Spinal cord (tissue), 10 donors: ENCODE measurements at places on chromosomes 3 and 15. TPM values are rescaled to one million over a fixed set of nuclear protein-coding genes. Genes with fewer than 3 reads are reported as not detected.

The PEX5L gene
- 39.6 TPM for total RNA-seq

The C3orf70 gene
- 26.4 TPM for total RNA-seq

The EFHB gene
- 7.2 TPM for total RNA-seq

The IMPG2 gene
- 1.5 TPM for total RNA-seq

The SLC28A1 gene
- total RNA-seq = 0.22 TPM

The BHLHE40 gene
- 33.6 TPM for total RNA-seq

The EEF1AKMT4 gene
- 0.40 TPM for total RNA-seq

The RPL29 gene
- 1,251 TPM for total RNA-seq

The NR1I2 gene
- total RNA-seq = 0.69 TPM

The ITIH4 gene
- 11.2 TPM for total RNA-seq

The CPLX3 gene
- total RNA-seq = 0.11 TPM

The ADAM10 gene
- 108 TPM for total RNA-seq

The CHRNA3 gene
- total RNA-seq = 4.5 TPM

The NPAP1 gene
- 0.69 TPM for total RNA-seq

The WNT5A gene
- total RNA-seq = 25.0 TPM

The ZNF860 gene
- 2.7 TPM for total RNA-seq

The UBE3A gene
- total RNA-seq = 91.0 TPM

The GOLGA6A gene
- 0.28 TPM for total RNA-seq

The NDN gene
- 117 TPM for total RNA-seq

The SENP5 gene
- 41.8 TPM for total RNA-seq

The SLC7A14 gene
- 8.2 TPM for total RNA-seq

The PLSCR5 gene
- total RNA-seq = 2.9 TPM

The MUC20 gene
- 2.9 TPM for total RNA-seq

The DCUN1D1 gene
- total RNA-seq = 41.5 TPM

The LIPH gene
- total RNA-seq = 0.30 TPM

The TMCO5A gene
- total RNA-seq = not detected

The RTP3 gene
- total RNA-seq = not detected

The HDAC11 gene
- 18.9 TPM for total RNA-seq

The MEIS2 gene
- total RNA-seq = 40.1 TPM

The BUB1B gene
- total RNA-seq = 24.0 TPM

The FOXB1 gene
- 2.1 TPM for total RNA-seq

The RAB7A gene
- total RNA-seq = 79.1 TPM

The CCNB2 gene
- 15.5 TPM for total RNA-seq

The IL5RA gene
- total RNA-seq = 9.4 TPM

The DPH3 gene
- total RNA-seq = 17.9 TPM

The NLGN1 gene
- 81.2 TPM for total RNA-seq

The ZMYND10 gene
- 8.8 TPM for total RNA-seq

The GATM gene
- total RNA-seq = 279 TPM

The TLR9 gene
- total RNA-seq = not detected

The CCDC54 gene
- total RNA-seq = 0.30 TPM

The ADGRG7 gene
- not detected for total RNA-seq

The FBXO40 gene
- 0.06 TPM for total RNA-seq

The CCR3 gene
- total RNA-seq = 0.20 TPM

The ABCC5 gene
- total RNA-seq = 43.0 TPM

The ASB14 gene
- 0.50 TPM for total RNA-seq

The EXOSC7 gene
- total RNA-seq = 57.7 TPM

The ERC2 gene
- total RNA-seq = 51.3 TPM

The CCDC13 gene
- total RNA-seq = 15.0 TPM

The ZPLD1 gene
- total RNA-seq = 1.8 TPM

The ARMC8 gene
- total RNA-seq = 55.0 TPM

The TMEM207 gene
- total RNA-seq = not detected

The TEX264 gene
- 58.0 TPM for total RNA-seq

The CLRN1 gene
- total RNA-seq = not detected

The DNAH12 gene
- 7.8 TPM for total RNA-seq
